Panc1 (cell line): ENCODE measurements at places on chromosomes 4 and X. TPM values are rescaled to one million over a fixed set of nuclear protein-coding genes. Genes with fewer than 3 reads are reported as not detected.
A peak's percentile ranks its signal among the peaks of the same experiment; 100 is the strongest.

The S100G gene
- not detected for total RNA-seq

The HEPH gene
- 0.08 TPM for total RNA-seq

The TRPC3 gene
- total RNA-seq: 0.08 TPM

The TBX22 gene
- total RNA-seq: not detected

The NDST3 gene
- total RNA-seq: not detected

- no peaks in the 10 kb centered on the region for H3K27me3 ChIP-seq
- no peak overlapping the region for H3K4me3 ChIP-seq
- no peaks in the 10 kb centered on the region for H3K36me3 ChIP-seq
- H3K4me1 ChIP-seq: peaks cover 9% of the 10 kb centered on the region
- H3K27ac ChIP-seq: peak overlapping the region; percentile 74
These were observed 33.1 kb upstream of the DDX3X start for GRCh38 chrX:41300758-41301437.

GRCh38 chrX:93229036-93229435 lies 444.3 kb downstream of the NAP1L3 start:
- no peak overlapping the region for H3K27ac ChIP-seq
- no peak overlapping the region for H3K4me3 ChIP-seq
- H3K27me3 ChIP-seq: no peaks in the 10 kb centered on the region
- H3K4me1 ChIP-seq: no peaks in the 10 kb centered on the region
- H3K36me3 ChIP-seq: no peaks in the 10 kb centered on the region

- DNase-seq: no peak
- no peak overlapping the region for H3K27ac ChIP-seq
- no peaks in the 10 kb centered on the region for H3K4me1 ChIP-seq
- no peak overlapping the region for H3K4me3 ChIP-seq
These were observed 332.1 kb downstream of the UNC5C start for GRCh38 chr4:95216636-95217035.

GRCh38 chr4:124783847-124784246 lies 71.3 kb upstream of the ANKRD50 start:
- no peak overlapping the region for H3K27ac ChIP-seq
- no peaks in the 10 kb centered on the region for H3K27me3 ChIP-seq
- no peaks in the 10 kb centered on the region for H3K36me3 ChIP-seq
- no peaks in the 10 kb centered on the region for H3K4me1 ChIP-seq
- H3K4me3 ChIP-seq: no peak overlapping the region

- H3K27me3 ChIP-seq: no peaks in the 10 kb centered on the region
- DNase-seq: no peak
- H3K4me3 ChIP-seq: no peak overlapping the region
- no peaks in the 10 kb centered on the region for H3K36me3 ChIP-seq
These were observed 107.8 kb upstream of the PDHA2 start for GRCh38 chr4:95732061-95732460.

DNA sequence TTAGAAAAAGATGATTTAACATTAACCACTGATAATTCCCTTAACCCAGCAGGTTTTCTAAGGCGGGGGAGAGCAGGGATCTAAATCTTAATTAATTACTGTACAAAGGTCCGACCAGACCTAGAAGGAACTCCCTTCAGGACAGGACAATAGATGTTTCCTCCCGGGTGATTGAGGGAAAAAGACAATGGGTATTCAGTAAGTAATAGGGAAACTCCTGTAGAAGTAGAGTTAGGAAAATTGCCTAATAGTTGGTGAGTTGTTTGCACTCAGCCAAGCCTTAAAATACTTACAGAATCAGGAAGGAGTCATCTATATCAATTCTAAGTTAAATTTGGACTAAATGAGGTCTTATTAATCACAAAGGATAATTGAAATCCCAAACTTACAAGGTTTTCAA lies 5.8 kb upstream of the SRD5A3 start:
- H3K27ac ChIP-seq: no peak overlapping the region
- no peaks in the 10 kb centered on the region for H3K4me1 ChIP-seq
- H3K4me3 ChIP-seq: no peak overlapping the region
- H3K36me3 ChIP-seq: no peaks in the 10 kb centered on the region
- H3K27me3 ChIP-seq: no peaks in the 10 kb centered on the region

DNA sequence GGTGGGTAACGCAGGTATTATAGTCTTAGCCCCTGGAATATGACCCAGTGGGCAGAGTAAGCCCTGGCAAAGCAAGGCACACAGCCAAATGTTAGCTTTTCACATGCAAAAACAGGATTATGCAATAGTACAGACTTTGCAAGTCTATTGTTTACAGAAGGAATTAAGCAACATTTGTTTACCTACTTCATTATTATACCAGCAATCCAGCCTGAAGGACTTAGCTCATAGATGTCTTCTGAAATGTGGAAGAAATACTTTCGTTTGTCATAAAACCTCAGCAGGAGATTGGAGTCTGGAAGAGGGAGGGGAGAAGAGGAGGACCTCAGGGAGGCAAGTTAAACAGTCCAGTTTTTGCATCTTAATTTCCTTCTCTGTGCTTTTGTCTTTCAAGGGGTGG lies 226.7 kb upstream of the CENPE start:
- H3K27ac ChIP-seq: no peak overlapping the region
- DNase-seq: no peak
- H3K4me3 ChIP-seq: no peak overlapping the region
- no peaks in the 10 kb centered on the region for H3K27me3 ChIP-seq
- no peaks in the 10 kb centered on the region for H3K36me3 ChIP-seq
- no peaks in the 10 kb centered on the region for H3K4me1 ChIP-seq

DNA sequence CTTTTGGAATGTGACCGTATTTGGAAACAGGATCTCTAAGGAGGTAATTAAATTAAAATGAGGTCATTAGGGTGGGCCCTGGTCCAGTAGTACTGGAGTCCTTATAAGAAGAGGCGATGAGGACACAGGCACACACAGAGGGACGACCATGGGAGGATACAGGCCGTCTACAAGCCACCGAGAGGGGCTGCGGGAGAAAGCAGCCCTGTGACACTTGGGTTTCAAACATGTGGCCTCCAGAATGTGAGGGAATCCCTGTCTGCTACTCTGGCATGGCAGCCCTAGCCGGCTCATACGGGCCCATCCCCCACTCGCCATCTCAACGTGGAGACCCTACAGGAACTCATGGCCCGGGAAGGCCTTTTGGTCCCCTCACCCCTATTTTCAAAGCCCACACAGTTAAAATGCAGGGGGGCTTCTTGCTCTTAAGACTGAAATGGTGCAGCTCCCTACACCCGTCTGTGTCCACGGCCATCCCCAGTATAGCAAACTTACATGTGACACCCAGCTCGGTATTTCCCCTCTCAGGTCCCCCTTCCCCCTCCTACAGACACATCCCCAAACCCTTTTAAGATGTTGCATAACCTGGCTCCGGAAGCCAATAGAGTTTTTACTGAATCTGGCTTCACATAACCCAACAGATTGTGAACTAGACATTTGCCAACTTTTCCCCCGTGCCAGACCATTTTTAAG lies 124.1 kb upstream of the TBL1X start:
- no peaks in the 10 kb centered on the region for H3K27me3 ChIP-seq
- no peak for DNase-seq
- no peak overlapping the region for H3K27ac ChIP-seq
- H3K4me1 ChIP-seq: peaks cover 4% of the 10 kb centered on the region
- no peak overlapping the region for H3K4me3 ChIP-seq

GRCh38 chr4:14871676-14872430 lies 130.4 kb upstream of the CPEB2 start:
- H3K27me3 ChIP-seq: no peaks in the 10 kb centered on the region
- DNase-seq: no peak

GRCh38 chrX:131235768-131236545 lies 53.1 kb downstream of the IGSF1 start:
- no peaks in the 10 kb centered on the region for H3K36me3 ChIP-seq
- no peak overlapping the region for H3K4me3 ChIP-seq
- no peak for DNase-seq

DNA sequence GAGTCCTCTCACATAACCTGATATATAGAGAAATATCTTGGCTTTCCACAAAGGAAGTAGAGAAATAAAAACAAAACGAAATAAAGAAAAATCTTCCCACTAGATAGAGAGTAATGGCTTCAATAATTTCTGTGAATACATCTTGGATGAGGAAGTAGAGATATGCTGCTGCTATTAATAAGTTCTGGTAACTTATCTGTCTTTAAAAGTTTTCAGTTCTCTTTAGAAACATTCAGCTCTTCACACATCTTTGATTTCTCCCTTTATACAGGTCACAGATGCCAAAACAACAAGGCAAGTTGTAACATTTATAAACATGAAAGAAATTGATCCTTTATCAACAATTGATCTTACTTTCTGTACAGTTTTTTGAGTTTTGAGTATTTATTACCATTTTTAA lies 615.8 kb downstream of the TRAM1L1 start:
- H3K4me1 ChIP-seq: no peaks in the 10 kb centered on the region
- H3K27me3 ChIP-seq: no peaks in the 10 kb centered on the region
- no peak overlapping the region for H3K4me3 ChIP-seq
- no peak overlapping the region for H3K27ac ChIP-seq
- H3K36me3 ChIP-seq: no peaks in the 10 kb centered on the region
- no peak for DNase-seq

- no peak overlapping the region for H3K4me3 ChIP-seq
- no peaks in the 10 kb centered on the region for H3K4me1 ChIP-seq
- no peaks in the 10 kb centered on the region for H3K27me3 ChIP-seq
- no peaks in the 10 kb centered on the region for H3K36me3 ChIP-seq
- H3K27ac ChIP-seq: no peak overlapping the region
These were observed 577.9 kb upstream of the ZFP42 start for GRCh38 chr4:187417721-187418120.

DNA sequence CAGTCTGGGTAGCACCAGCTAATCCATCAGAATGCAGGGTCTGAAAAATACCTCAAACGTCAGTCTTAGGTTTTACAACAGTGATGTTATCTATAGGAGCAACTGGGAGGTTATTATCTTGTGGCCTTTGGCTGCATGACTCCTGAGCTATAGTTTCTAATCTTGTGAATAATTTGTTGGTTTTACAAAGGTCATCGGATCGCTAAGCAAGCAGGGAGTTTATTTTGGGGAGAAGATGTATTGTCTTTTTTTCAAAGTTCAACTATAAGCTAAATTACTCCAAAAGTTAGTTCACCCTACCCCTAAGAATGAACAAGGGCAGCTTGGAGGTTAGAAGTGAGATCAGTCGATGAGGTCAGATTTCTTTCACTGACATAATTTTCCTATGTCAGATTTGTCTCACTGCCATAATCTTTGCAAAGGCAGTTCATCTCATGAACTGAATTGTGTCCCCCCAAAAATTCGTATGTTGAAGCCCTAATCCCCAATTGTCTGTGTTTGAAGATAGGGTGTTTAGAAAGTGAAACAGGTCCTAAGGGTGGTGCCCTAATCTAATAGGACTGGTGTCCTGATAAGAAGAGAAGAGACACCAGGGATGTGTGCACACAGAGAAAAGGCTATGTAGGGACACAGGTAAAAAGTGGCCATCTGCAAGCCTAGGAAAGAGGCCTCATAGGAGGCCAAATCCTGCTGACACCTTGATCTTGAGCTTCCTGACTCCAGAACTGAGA lies 175.8 kb upstream of the GALNT7 start:
- DNase-seq: no peak
- H3K4me1 ChIP-seq: no peaks in the 10 kb centered on the region
- no peaks in the 10 kb centered on the region for H3K27me3 ChIP-seq
- no peak overlapping the region for H3K4me3 ChIP-seq
